ENCODE measurements at places on chromosomes 7 and 10.

- no peak for DNase-seq
These were observed 25.5 kb upstream of the EBLN1 start for GRCh38 chr10:22243321-22243720.

DNA sequence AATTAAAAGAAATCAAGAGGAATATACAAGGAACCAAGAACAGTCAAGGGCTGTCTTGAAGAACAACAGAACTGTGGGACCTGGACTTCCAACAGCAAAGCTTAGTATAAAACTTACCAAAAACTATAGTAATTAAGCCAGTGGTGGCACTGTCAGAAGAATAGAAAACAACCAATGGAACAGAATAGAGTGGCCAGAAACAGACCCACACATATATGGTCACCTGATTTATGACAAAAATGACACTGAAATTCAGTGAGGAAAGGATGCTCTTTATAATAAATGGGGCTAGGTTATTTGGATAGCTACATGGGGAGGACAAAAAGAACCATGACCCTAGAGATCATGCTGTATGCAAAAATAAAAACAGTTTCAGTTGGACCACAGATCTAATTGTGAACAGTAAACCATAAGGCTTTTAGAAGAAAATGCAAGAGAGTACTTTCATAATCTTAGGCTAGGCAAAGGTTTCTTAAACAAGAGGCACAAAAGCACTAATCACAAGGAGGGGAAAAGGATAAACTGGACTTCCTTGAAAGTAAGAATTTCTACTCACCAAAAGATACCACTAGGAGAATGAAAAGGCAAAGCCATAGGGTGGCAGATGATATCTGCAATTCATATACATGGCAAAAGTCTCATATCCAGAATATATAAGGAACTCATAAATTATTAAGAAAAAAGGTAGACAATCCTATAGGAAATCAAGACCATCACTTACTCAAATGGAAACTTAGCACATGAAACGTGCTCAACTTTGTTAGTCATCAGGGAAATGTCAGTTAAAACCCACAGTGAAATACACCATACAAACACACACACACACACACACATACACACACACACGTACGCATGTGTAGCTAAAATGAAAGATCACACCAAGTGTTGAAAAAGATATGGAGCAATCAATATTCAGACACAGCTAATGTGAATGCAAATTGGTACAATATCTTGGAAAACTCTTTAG, 20.8 kb downstream of the HYCC1 start:
- DNase-seq: no peak

DNA sequence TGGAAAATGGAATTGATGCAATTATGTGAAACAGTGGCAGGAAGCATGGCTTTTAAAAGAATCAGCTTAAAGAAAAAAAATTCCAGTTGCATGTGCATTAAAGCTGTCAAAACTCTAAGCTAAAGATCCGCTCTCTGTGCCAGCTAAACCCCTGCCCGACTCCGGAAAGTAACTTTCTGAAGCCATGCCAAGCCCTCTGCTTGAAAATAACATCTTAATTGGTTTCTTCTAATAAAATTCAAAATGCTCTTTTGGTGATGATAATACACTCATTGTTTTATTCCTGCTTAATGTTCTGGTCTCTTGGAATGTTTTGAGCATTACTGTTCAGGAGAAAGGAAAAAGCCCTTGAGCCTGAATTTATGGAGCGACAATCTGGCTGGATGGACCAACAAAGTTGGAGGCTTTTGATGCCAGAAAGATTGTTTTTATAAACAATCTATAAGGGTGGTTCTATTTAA, 11.7 kb downstream of the SEMA3C start:
- DNase-seq: no peak

- DNase-seq: no peak
These were observed 83.6 kb downstream of the PPP1R3C start for GRCh38 chr10:91549262-91549661.

DNA sequence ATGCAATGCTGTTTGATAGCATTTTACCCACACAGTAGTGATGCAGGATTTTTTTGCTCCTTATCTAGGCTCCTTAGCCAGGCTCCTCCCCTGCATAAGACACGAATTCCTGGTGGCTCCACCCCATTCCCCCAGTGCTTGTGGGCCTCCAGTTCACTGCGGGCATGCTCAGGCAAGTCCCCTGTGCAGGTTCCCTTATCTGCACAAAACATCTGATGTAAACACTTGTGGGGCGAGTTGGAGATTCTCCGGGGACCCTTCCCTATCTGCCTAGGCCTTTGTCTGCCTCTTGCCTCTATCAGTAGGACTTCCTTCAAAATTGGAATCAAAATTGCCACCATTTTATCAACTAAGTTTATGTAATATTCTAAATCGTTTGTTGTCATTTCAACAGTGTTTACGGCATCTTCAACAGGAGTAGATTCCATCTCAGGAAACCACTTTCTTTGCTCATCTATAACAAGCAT, 5.4 kb upstream of the STK17A start:
- no peak for DNase-seq

GRCh38 chr10:88592381-88592780, 5.8 kb downstream of the LIPJ start:
- DNase-seq: no peak

- no peak for DNase-seq
These were observed 4.8 kb downstream of the FGFR2 start for GRCh38 chr10:121593281-121594075.

- DNase-seq: no peak
These were observed 131.3 kb downstream of the GLI3 start for GRCh38 chr7:42105554-42106358.

- no peak for DNase-seq
These were observed 273.9 kb downstream of the TSPAN12 start for GRCh38 chr7:120583899-120584586.

- DNase-seq: no peak
These were observed 35.5 kb upstream of the ARHGAP22 start for GRCh38 chr10:48640326-48640725.

- no peak for DNase-seq
These were observed 75.6 kb downstream of the CFAP46 start for GRCh38 chr10:132866601-132867381.

- no peak for DNase-seq
These were observed 16.6 kb downstream of the JCAD start for GRCh38 chr10:30042820-30043219.

DNA sequence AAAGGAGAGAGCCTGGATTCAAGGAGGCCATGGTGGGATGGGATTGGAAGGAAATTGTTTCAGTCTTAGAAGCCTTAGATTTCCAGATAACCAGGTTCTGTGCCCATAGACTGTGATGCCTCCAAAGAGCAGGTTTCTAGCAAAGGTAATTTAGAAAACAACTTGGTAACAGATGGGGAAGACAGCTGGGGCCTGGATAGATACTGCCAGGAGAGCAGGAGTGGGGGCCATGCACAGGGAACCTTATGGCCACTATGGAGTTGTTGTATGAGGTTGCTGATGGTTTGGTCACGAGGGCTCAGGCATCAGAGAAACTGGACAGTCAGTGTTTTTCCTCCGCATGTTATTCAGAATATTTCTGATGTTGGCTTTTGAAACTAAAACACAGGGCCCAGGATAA, 901.9 kb downstream of the LRMDA start:
- DNase-seq: no peak

- DNase-seq: no peak
These were observed 29.7 kb downstream of the VIM start for GRCh38 chr10:17257466-17258321.

GRCh38 chr10:15433850-15434537, 62.9 kb upstream of the FAM171A1 start:
- no peak for DNase-seq

DNA sequence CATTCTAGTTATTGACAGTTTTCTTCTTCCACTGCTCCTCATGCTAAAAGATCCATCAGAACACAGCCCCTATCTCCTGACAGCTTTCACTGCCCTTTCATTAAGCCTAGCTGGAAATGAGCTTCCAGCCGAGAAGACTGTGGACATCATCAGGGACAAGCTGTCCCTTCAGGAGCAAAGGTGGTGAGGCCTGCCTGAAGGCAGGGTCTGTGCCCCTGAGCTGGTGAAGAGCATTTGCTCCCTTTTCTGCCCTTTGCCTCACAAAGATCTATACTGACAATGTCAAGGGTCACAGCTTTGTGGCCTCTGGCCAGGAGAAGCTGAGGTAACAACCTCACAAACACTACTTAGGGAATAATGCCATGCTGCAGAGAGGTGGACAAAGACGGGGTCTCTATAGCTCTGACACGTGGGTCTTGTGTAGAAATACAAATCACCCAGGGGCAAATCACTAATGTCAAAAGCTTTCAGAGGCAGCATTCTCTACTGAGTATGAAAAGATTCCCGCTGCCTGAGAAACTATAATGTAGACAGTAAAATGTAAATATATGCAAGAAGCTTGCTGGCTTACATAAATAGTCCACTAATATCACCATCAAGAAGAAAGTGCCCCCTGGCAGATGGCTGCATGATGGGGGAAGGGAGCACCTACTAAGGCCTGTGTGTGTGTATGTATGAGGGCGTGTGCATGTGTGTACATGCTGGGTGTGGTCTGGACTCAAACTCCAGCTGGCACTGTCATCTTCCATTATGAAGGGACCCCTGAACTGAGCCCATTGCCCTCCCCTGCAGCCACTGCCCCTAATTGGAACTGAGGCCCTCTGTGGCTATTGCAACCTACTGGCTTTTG, 55.8 kb downstream of the HBP1 start:
- no peak for DNase-seq

DNA sequence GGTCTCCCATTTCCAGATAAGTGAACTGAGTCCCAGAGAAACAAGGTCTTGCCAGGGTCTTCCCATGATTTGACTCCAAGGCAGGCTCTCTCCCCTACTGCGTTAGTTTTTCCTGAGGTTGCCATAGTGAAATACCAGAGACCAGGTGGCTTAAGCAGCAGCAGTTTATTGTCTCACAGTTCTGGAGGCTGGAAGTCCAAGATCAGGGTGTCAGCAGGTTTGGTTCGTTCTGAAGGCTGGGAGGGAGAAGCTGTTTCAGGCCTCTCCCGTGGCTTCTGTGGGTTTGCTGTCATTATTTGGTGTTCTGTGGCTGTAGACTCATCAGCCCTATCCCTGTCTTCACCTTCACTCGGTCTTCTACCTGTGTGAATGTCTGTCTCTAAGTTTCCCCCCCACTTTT, 129.9 kb downstream of the GRK5 start:
- DNase-seq: no peak

- no peak for DNase-seq
These were observed 52.4 kb downstream of the CALD1 start for GRCh38 chr7:134831862-134832261.

- DNase-seq: no peak
These were observed 164.4 kb downstream of the MDFIC start for GRCh38 chr7:115086146-115086841.

GRCh38 chr7:69435711-69436110, 162.6 kb upstream of the AUTS2 start:
- no peak for DNase-seq

GRCh38 chr10:8618834-8619233, 564.3 kb downstream of the GATA3 start:
- no peak for DNase-seq

DNA sequence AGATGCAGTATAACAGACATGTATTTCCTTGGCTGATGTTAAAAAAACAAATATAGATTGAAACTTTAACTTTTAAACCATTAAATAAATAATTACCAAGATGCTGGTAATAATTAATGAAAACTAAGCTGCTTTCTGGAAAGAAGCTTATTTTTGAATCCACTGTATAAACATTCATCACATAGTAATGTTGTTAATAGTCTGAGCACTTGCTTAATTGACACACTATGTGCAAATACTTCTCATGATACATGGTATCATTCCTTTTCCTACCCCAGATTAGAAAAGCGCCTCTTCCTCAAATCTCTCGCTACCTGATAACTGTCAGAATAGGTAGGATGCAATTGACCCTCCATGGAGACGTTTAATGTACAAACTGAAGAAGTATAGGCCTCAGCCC, 15.0 kb upstream of the COL28A1 start:
- no peak for DNase-seq

DNA sequence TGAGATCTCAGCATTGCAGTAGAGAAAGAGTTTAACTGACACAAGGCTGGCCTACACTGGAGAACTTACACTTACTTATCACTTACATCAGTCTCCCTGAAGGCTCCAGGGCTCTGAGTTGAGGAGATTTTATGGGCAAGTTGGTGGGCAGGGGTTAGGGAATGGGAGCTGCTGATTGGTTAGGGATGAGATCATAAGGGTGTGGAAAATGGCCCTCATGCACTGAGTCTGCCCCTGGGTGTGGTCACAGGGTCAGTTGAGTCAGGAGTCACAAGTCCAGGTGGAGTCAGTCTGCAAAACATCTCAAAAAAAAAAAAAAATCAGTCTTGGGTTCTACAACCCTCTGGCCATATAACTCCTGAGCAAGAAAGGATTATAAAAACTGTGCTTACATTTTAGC, 60.5 kb downstream of the PPP1R17 start:
- DNase-seq: no peak

DNA sequence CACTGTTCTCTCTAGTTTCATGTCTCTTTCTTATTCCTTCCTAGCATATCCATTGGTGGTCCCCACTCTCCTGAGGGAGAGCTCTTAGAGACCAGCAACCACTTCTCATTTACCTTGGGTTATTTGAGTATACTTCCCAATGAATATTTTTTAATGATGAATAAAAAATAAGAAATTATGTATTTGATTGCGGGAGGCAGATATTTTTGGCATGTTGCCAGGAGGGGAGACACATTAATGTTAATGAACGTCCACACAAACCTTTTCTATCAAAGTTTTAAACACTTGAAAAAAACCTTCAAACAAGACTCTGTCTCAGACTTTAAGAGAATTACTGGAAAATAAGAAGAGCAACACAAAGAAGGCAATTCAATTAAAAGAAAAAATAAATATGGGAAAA, 260.6 kb upstream of the MAGI2 start:
- DNase-seq: no peak

DNA sequence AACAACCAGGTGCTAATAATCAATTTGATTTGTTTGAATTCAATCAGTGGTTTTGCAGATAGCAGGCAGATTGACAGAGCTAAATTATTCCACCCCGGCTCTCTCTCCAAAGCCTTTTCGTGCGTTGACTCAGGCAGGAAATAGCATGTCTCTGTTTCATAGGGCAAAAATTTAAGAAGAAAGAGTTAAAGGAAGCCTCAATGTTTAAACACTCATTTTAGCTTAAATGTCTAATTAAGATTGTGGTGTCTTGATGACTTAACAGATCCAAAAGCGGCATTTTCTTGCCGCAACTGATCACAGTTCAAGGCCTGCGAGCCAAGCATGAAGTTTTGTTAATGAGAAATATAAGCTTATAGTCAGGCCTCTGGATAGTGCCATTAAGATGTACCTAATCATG, 1051.1 kb upstream of the AUTS2 start:
- no peak for DNase-seq

DNA sequence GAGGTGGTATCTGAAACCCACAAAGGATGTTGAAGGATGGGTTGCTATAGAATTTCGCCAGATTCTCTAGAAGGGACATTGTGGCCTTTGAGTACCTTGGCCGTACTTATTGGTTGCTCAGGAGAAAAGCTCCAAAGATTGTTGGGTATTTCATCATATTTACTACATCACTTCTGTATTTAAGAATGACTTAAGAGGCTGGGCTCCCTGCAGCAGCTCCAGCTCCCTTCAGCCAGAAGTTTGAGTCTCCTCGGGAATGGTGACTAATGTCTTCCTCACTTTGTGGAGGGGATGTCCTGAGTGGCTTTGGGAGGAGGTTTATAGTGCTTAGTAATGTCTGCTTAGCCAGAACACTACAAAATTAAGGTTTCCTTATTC, 18.1 kb downstream of the MINDY4 start:
- DNase-seq: no peak
